Thymus (tissue), 14 donors: ENCODE measurements at places on chromosomes 2 and 18.
A peak's percentile ranks its signal among the peaks of the same experiment; 100 is the strongest.

DNA sequence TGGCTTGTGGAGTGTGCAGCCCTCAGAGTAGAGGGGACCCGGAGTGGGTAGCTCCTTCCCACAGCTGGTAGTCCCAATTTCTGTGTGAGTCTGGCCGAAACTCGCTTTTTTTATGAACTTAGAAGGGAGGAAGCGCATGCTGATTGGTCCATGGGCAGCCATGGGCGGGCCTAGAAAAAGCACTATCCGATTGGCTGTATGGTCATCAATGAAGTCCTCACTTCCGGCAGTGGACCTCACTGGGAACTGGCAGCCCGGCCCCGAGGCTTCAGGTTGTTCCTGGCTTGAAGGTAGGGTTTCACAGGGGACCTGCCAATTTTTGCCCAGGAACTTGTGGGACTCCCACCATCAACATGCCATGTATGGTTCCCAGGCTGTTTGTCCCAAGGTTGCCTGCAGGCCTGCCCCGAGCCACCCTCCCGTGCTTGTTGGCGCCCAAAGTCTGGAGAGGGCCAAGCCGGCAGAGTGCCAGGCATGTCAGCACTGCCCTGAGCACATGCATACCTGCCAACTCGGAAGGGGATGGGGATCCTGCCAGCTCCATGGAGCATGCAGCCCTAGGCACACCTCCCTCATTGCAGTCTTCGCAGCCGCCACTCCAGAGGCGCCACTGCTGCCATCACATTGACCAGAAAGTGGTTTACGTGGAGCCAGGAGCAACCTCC, 98.5 kb downstream of the ATP9B start:
- no peak for DNase-seq

- DNase-seq, result no peak
Measured at GRCh38 chr18:2641638-2642037, 13.9 kb upstream of the SMCHD1 start.

DNA sequence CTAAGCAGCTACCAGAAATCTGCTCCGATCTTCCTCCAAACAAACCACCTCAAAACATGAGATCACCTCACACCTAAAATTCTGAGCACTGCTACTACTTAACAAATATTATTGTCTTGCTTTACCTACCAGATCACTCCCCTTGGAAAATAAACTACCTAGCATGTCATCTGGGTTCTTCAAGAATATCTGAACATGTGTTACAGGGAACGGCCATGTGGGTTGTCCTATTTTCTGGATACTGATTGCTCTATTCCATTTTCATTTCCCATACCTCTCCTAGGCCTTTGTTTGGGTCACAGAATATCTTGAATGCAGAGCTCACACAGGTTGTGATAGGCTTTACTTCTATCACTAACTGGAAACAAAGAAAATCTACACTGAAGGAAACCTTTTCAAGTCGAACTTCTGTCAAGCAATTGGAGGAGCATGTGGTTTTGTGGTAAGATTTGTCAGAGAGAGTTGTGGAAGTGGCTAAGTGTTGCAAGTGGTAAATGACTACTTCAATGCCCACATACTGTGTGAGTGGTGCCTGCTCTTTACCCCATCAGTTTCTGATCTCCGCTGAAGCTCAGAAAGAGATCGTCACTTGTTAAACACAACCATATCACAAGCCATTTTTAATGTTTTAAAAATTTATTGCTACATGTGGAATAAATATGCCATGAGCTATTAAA, 739.1 kb upstream of the ZEB2 start:
- peak; percentile 83 for DNase-seq

- no peak for DNase-seq
Measured at GRCh38 chr2:235463893-235464292, 29.9 kb upstream of the AGAP1 start.

GRCh38 chr2:213995400-213996105, 415.3 kb upstream of the VWC2L start:
- no peak for DNase-seq

GRCh38 chr18:9337873-9338272, 3.3 kb downstream of the TWSG1 start:
- no peak for DNase-seq

- DNase-seq, result no peak
Measured at GRCh38 chr2:144645083-144645778, 125.3 kb upstream of the ZEB2 start.
